ENCODE measurements at places on chromosomes 12 and 14.

DNA sequence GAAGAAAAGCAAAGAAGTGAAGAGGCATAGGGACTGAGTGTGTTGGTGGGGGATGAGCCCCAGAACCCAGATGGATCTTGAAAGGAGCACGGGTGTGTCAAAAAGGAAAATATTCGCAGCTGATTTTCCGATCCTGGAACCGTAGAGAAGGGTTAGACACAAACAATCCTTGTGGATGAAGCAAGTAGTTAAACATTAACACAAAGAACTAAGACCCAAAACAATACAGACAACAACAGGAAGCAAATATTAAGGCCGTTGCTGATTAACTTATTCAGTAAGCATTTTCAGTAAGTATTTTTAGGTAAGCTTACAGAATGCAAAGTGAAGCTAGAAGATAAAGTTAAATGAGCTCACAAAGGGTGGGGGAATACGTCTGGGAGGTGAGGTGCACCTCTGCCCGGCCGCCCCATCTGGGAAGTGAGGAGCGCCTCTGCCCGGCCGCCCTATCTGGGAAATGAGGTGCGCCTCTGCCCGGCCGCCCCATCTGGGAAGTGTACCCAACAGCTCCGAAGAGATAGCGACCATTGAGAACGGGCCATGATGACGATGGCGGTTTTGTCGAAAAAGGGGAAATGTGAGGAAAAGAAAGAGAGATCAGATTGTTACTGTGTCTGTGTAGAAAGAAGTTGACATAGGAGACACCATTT lies 62.8 kb upstream of the PRB2 start:
- DNase-seq, result no peak

DNA sequence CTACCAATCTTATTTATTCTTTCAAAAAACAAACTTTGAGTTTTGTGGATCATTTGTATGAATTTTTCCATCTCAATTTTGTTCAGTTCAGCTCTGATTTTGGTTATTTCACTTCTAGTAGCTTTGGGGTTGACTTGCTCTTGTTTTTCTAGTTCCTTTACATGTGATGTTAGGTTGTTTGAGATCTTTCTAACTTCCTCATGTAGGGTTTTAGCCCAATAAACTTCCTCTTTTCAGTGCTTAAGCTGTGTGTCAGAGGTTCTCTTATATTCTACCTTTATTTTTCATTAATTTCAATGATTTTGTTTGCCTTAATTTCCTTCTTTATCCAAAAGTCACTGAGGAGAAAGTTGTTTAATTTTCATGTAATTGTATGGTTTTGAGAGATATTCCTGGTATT lies 860.4 kb upstream of the FBXO33 start:
- DNase-seq, result no peak

GRCh38 chr12:20482491-20483054 lies 114.2 kb downstream of the PDE3A start:
- no peak for DNase-seq

DNA sequence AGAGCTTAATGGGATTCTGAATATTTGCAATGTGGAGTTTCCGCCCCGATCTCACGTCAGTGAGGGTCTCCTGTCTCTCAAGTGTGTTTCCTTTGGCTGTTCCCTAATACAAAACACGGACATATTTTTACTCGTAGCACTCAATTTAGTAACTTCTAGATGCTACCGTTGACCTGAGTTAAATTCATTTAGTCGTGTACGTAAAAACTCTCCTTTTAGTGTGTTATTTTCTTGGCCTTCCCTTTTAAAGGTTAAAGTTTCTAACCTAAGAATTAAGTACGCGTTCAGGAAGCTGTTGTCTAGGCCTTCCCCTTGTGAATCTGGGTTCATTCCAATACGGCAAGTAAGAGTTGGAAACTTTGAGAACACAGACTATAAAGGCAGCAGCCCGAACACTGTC lies 64.4 kb downstream of the DDX51 start:
- DNase-seq, result no peak

- no peak for DNase-seq
Observed at GRCh38 chr14:29804481-29805266, 123.0 kb downstream of the PRKD1 start.

DNA sequence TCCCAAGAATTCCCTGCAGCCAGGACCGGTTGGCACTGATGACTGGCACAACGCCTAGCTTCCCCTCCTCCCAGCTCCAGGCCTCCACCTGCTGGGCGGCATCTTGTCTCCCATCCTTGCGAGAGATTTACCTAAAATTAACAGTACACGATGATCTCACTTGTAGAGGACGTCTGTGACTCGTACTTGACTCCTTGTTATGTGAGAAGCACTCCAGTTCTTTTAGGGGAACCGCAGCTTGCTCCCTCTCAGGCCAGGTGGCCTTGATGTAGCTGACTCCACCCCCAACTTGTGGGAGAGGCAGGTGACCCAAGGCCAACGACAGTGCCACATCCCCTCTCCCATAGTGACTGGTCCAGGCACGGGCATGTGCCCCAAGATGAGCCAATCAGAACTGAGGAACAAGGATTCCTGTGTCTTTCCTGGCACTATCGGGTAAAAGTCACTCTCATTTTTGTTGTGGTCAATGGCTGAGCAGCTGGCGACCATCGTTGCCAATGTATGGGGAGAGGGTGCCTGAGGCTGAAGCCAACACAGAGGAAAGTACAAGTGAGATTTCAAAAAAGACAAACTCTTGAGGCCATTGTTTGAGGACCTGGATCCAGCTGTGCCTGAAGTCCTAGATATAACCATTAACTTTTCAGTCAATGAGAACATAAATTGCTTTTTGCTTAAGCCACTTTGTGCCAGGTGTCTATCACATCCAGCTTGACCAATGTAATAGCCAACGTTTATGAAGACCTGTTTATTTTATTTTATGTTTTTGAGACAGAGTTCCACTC lies 208.7 kb downstream of the RBM19 start:
- DNase-seq, result no peak

- no peak for DNase-seq
Observed at GRCh38 chr14:42504433-42504832, 897.8 kb downstream of the LRFN5 start.

DNA sequence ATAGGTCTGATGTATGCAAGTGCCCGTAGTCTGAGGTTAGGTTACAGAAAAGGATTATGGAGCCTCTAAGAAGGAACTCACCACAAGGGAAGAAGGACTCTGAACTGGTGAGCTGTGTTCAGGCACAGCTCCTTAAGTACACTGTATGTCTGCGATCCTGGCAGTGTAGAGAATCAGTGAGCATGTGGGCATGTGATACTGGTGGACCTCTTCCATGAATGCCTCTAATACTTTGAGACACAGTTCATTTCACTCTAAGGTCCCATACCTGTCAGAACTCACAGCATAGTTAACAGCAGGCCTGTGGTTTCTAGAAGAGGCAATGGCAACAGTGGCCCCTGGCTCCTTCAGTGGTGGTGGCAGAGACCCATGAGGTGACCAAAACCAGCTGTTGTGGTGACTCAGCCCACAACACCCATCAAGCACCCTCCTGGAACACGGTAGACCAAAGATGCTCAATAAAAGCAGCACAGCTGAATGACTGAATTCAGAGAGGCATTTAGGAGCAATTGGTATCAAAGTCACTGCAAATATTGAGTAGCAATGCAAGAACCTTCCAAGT lies 6.9 kb upstream of the OR6J1 start:
- DNase-seq, result no peak

GRCh38 chr12:11564984-11565651 lies 84.4 kb upstream of the ETV6 start:
- no peak for DNase-seq

DNA sequence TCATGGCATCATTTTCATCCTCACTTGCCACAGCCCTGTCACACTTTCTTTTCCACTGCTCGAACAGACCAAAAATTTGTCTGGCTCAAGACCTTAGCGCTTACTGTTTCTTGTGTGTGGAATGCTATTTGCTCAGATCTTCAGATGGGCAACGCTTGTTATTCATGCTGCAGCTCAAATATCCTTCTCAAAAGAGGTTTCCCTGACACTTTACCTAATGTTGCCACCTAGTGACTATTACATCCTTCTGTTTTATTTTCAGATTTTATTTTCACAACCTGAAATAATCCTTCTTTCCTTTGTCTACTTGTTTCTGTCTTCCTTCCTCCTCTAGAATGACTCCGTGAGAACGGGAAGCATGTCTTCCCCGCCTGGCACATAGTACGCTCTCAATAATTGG lies 5.6 kb downstream of the FBXO33 start:
- DNase-seq, result no peak

- DNase-seq, result no peak
Observed at GRCh38 chr12:2691006-2691344, 103.8 kb upstream of the FKBP4 start.

DNA sequence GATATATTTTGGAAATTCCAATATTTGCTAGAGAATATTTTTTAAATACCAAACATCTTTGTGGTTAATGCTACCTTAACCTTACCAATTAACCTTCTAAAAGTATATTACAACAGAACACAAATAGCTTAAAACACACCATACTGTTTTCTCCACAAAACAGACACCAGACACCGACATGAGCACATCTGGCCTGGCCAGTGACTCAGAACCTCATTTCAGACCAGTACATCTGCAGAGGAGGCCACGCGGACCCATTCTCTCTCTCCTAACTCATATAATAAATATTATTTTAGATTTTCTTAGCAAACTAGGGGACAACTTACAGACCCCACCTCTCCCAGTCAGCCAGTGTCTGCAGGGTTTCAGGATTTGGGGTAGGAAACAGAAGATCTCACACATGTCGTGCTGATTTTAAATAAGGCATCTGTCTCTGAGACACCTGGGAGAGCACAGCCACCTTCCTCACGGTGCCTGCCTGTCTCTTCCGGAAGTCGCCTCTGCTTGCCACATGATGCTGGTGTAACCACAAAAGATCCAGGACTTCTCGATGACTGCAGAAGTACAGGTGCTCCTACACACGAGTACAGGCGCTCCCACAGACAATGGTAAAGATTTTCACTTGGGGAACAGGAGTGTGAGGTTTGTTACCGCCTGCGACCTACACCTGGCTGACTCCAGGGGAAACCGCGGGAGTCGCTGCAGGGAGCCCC lies 9.7 kb upstream of the ANKLE2 start:
- no peak for DNase-seq

- DNase-seq, result no peak
Observed at GRCh38 chr14:95039993-95040348, 117.4 kb downstream of the DICER1 start.

GRCh38 chr14:97315790-97316189 lies 518.6 kb downstream of the VRK1 start:
- no peak for DNase-seq

DNA sequence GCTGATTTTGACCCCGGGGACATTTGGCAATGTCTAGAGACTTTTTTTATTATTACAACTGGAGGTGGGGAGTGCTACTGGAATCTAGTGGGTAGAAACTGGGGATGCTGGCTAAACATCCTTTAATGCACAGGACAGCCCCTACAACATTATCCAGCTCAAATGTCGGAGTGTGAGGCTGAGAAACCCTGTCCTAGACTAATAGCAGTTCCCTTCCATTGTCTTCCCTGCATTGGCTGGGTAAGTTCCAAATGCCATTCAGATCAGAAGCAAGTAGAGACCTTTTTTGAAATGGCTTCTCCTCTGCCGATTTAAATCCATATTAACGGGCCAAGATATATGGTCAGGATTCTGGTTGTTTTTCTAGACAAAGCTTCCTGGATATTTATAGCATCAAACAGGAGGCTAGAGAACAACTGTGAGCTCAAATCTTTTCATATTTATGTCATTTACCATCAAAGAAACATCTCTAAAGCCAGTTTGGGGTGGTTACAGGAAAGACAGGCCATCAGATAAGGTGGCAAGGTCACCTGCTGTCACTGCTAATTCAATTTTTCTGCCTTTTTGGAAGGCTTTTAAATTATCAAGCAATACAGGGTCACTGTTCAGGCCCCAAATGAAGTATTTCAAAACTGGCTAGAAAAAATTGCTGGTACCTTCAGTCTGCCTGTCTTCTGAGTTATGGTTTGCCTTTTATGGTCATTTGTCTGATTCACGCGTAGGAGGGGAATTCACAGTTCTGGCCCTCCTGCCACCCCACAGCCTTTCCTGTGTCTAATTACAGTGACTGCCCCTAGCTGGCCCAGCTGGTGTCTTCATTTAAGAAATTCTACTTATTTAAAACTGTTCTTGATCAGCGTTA lies 20.1 kb upstream of the AKAP5 start:
- DNase-seq, result peak; percentile 64

DNA sequence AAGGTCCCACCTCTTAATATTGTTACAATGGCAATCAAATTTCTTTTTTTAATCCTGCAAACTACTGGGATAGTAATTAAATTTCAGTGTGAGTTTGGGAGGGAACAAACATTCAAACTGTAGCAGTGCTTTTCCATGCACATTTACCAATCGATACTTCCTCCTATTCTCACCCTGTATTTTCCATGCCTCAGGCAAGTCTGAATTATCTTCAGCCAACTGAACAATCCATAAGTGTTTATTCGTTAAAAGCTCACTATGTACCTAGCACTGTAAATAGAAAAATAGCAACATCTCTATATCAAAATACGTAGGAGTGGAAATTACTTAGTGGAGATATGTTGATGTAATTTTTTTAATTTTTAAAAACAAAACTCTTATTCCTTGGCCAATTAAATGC lies 43.5 kb downstream of the CCDC177 start:
- no peak for DNase-seq

DNA sequence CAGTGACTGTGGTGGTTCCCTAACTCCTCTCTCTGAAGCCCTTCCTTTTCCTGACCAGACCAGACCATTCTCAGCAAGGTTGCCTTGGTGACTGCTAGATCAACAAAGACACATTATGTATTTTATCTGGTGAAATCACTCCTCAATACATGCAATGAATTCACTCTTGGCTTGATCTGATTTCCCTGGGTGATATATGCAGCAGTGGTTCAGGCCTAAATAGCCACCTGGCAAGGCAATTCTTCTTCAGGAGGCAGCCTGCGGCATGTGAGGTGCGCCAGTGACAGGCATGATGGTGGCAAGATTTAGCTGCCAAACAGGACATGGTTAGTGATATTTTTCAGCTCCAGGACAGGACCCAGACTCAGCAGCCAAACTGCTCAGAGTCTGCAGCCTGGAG lies 350.3 kb upstream of the CCDC196 start:
- DNase-seq, result no peak

- no peak for DNase-seq
Observed at GRCh38 chr12:109760031-109760929, 46.7 kb downstream of the FAM222A start.

DNA sequence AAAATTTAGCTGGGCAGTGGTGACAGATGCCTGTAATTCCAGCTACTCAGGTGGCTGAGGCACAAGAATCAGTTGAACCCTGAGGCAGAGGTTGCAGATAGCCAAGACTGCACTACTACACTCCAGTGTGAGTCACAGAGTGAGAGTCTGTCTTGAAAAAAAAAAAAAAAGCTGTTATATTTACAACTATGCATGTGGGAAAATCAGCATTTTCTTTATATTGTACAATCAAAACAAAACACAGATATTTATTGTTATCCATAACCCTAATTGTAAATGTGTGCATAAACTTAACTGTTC lies 12.5 kb downstream of the C1R start:
- no peak for DNase-seq

- no peak for DNase-seq
Observed at GRCh38 chr14:57486767-57487379, 6.8 kb downstream of the CCDC198 start.
